ENCODE measurements at places on chromosomes 16 and 17.
A peak's percentile ranks its signal among the peaks of the same experiment; 100 is the strongest.

- DNase-seq: no peak
Measured at GRCh38 chr16:67542464-67542863, 13.8 kb downstream of the RIPOR1 start.

GRCh38 chr17:9339958-9340357 is 235.7 kb downstream of the STX8 start:
- DNase-seq: no peak

GRCh38 chr17:66737524-66737923 is 97.4 kb upstream of the CACNG5 start:
- no peak for DNase-seq

DNA sequence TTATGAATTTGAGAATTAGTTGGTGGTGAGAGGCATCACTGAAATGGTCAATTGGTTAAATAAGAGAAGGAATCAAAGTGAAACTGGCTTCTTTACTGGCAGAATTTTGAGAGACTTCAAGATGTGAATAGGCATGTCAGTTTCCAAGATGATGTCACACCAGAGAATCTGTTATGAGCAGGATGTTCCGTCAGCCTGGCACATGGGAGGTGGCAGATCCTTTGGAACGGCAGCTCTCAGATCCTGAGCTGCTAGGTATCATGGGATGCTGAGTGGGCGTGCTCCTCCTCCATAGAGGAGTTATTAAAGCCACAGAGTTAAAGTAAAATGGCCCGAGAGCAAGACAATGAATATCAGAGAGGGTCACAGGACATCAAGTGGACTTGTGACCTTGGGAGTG is 444.3 kb upstream of the HSBP1 start:
- DNase-seq: no peak

- no peak for DNase-seq
Measured at GRCh38 chr17:57365420-57365819, 109.1 kb downstream of the MSI2 start.

DNA sequence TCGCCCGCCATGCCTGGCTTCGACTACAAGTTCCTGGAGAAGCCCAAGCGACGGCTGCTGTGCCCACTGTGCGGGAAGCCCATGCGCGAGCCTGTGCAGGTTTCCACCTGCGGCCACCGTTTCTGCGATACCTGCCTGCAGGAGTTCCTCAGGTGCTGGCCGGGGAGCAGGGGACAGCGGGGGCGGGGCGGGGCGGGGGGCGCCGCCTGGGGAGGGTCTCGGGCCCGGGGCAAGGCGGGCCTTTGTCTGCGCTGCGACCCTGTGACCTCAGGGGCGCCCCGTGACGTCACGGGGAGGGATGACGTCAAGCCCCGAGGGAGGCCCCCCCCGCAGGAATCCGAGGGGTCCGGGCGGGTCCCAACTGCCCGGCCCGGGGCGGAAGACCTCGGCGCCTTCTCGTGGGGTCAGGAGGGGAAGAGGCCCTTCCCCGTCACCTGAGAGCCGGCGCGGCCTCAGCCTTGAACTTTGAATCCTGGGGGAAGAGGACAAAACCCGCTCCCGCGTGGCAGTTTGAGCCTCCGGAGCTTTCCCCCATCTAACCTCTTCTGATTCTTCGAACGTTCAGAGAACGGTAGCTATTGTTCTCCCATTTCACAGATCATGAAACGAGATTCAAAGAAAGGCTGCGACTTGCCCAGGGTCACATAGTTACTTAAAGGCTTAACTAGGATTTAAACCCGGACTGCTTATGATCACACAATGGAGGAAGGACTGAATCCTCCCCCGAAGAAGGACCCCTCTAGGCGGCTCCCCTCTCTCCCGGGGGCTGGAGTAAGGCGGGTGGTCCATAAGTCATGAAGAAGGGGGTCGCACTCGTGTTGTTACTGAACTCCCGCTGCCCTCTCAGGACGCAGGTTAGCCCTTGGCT is 527 bp downstream of the TRAF4 start:
- DNase-seq: peak; percentile 52

Data from activated CD4-positive, CD25-positive, alpha-beta regulatory T cell treated with anti-CD3 and anti-CD28 coated beads, Interleukin-2, amount 50 U/mL, for 16 hours (primary cell).